Progenitor cell of endocrine pancreas (in vitro differentiated cells): ENCODE measurements at places on chromosomes 1 and 21.

DNA sequence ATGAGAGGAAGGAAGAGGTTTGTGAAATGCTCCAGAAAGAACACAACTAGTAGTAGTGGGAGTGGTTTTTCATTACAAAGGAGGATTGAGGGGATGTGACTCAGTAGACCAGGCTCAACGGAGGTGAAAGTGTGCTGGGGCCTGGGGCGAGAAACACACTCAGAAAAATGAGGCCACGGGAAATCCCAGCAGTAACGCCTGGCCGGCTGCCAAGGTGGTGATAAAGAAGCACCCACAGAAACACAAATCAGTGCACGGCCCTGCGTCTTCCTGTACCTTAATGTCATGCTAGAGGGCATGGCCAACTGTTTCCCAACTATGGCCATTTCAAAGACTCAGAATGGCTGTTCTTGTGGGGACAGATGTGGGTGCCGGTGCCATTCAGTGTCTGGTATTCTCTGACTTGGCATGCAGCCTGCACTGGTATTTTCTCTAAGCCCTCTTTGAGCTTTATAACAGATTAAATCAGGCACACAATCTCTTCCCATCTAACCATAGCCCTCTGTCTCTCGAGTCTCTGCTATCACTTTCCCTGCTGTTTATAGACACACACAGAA, 38.2 kb downstream of the URB2 start:
- DNase-seq, result no peak

DNA sequence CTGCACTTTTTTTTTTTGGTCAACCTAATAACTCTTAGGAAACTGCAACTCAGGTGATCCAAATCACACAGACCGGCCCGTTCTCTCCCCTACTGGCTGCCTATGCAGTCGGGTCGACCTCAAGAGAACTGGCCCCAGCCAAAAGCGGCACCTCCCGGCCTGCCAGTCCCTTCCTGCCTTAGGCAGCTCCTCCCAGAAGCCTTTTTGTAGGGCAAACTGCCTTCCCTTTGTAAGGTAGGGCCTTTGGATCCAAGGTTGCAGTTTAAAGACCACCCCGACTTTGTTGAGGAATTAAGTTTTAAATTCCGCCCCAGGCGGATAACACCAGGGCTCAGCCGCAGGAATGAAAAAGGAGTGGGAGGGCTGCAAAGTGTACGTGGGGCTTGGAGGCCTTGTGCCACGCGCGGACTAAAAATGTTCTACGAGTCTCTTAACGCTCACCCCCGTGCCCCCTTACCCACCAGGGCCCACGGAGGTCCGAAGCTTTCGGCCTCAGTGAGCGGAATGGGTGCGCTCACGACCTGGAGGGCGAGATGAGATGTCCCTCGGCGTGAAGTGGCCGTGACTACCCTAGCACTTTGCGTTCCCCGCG, 642 bp upstream of the ST3GAL3 start:
- DNase-seq, result peak; percentile 11

GRCh38 chr1:214544791-214545190, 6.6 kb downstream of the PTPN14 start:
- no peak for DNase-seq

GRCh38 chr1:26949266-26949925, 10.9 kb downstream of the KDF1 start:
- DNase-seq, result no peak

DNA sequence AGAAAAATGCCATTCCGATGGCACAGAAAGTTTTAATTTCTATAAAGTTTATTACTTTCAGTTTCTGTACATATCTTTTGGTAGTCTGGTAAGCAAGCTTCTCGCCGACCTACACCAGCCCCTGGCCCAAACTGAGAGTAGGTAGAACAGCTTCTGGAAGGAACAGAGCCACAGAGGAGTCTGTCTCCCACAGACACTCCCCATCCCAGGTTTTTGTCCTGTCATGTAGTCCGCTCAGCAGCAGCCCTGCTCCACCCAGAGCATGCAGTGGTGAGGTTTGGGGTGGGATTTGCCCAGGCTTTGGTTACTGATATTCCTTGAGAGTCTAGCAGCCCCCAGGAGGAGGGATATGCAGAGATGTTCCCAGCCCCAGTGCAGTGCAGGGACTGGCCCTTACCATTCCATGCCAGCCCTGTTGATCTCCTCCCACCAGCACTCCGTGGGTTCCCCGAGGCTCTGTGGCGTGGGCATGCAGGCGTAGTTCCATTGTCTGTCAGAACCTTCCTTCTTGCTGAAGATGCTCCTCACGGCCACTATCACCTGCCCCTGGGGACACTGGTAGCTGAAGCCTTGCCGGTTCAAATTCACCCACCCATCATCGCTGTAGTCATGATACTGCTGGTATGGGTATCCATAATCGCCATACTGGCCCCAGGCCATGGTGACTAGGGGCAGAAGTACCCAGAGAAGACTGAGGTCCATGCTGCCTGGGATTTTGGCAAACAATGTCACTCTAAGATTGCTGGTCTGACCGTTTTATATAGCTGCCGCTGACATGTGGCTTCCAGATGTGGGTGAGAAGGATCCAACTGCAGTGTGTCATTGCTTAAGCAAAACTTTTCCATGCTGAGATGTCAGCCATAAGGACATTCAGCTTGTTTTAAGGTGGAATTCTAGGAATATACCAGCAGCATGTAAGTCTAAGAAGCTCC, at the start of gene DPT:
Gene DPT, minus strand, starts transcription at position 734 of the 932 bp plus-strand sequence. Its CDS starts 32 bp downstream, at position 702.
- DNase-seq, result no peak

- no peak for DNase-seq
Observed at GRCh38 chr21:27498025-27498424, 531.1 kb upstream of the ADAMTS5 start.

GRCh38 chr1:225388372-225388771, 39.5 kb downstream of the LBR start:
- no peak for DNase-seq

DNA sequence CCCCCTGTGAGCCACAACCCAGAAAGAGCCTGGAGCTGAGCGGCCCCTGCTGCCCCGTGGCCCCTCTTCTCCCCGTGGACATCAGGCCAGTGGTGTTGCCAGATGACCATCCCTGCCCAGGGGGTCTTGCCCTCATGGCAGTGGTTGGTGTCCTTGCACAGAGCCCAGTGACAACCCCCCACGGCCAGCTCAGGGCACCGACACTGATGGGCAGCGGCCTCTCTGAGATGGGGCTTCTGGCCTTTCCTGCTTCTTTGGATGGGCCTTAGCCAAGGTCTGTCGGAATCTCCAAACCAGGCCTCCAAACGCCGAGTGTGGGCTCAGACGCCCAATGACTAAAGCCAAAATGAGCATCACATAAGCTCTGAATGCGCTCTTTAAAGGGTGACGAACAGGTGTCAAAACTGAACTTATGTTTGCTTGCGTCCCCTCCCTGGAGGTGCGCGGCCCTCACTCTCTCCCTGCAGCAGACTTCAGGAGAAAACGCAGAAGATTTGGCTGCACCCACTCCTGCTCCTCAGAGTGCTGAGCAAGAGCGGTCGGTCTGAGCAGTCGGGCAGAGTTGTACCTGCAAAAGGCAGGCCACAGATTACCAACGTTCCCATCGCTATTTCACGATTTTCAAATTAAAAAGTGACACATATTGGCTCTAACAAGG, 41.9 kb downstream of the UBE2G2 start:
- DNase-seq, result no peak

DNA sequence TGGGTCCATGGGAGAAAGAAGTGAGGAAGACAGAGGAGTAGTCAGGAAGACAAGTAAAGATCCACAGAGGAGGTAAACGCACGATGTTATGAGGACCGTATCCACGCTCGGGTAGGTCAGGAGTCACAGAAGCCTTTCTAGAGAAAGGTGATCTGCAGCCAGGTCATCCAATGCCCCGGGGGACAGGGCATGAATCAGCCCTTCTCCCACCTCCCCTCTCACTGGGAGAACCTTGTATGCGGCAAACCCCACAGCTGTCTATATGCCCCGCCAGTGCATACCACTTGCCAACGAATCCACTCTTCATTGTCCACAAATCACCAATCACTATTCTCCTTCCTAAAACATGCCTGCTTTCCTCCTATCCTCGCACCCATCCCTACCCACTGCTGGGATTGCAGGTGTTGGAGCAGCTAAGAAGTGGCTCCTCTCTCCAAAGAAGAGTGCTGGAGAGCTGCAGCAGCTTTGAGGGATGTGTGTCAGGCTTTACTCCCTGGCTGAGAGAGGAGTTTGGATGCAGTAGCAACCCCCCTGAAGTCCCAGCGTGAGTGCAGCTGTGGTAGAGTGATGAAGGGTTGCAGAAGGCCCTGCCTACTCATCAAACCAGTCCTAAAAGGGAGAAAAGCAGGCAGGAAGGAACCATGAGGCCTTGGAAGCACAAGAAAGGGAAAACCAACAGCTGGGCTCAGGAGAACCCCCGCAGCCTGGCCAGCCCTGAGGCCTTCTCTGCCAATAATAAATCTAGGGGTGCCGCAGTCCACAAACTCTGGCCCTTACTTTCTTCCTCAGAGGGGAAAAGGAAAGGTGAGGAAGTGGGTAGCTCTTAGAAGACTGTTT, 102.2 kb upstream of the GADD45A start:
- no peak for DNase-seq

GRCh38 chr1:5966543-5967205, 25.6 kb downstream of the NPHP4 start:
- no peak for DNase-seq

DNA sequence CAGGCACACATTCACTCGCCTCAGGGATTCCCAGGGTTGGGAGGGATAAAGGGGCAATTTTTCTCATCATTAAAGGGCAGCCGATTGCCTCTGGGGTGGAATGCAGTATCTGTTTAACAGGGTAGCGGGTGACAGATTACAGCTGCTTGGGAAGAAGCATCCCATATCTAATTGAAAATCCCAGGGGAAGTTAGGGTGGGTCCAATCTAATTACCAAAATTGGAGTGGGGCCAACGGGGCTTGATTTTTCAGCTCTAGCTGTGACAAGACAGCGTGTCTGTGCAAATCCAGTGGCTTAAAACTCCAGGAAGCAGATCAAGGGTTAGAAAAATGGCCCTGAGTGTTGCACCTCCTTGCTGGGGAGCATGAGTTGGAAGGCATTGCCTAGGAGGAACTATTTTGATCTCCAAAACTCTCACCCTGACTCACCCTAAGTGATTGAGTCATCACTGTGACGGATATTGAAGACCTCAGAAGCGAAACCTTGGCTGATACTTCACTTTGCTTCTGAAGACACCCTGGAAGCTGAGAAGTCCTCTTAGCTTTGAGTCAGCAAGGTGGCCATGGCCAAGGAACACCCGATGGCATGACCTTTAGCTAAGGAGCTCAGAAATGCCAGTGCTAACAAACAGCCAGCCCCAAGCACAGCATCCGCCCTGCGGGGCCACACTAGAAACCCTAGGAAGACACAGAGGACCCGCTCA, 46.0 kb downstream of the GRHL3 start:
- DNase-seq, result no peak

DNA sequence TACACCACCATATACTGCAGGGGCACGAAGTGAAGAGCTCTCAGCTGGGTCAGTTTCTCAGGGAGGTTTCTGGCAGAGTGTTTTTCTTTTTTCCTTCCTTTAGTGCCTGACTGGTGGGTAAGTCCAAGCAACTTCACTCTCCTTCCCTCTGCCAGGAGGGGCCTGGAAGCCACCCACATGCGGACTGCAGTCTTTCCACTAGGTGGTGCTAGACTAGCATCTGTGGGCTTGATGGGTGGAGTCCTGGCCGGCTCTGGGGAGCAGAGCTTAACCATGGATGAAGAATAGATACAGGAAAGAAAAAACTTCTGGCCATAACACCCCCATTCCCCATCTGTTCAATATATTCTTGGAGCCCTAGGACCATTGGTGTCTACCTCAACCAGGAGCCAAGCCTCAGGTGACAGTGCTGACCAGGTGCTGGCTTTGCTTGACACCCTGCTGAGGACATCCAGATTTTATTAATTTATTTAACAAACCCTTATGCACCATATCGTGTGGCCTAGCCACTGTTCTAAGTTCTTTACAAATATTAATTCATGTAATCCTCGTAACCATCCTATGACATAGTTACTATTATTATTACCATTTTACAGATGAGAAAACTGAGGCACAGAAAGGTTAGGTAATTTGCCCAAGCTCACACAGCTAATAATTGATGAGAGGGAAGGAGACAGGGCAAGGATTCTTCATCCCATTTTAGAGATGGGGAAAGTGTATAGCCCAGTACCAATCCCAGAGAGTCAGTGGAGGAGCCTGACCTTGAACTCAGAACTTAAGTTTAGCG, 126.7 kb upstream of the CSF3R start:
- peak; percentile 37 for DNase-seq

DNA sequence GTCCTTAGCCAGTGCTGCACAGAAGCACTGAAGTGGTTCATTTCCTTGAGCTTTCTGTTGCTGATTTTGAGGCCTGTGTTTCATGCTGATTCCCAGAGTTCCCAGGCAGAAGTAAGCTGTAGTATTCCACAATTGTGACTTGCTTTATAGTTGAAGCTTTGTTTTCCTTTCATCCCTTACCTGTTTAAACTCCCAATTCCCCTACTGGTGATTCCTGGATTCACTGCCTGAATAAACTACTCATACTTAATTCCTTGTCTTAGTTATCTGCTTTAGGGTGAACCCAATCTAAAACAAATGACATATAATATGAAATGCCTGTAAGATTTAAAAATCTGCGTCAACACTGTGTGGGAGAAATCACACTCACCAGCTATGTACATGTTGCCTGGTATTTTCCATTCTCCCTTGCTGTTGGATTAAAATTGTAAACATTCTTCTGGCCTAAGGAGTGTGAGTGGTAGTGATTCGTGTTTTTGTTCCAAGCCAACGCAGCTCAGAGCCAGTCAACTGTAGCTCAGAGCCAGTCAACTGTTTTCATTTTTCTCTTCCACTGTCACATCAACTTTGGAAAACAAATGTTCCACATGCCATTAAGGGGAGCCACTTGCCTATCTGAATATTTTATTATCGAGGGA, 879.4 kb downstream of the MRPL39 start:
- DNase-seq, result no peak

GRCh38 chr1:204267191-204267601, 53.4 kb upstream of the GOLT1A start:
- DNase-seq, result no peak

GRCh38 chr1:41695118-41695745, 210.7 kb upstream of the EDN2 start:
- no peak for DNase-seq

GRCh38 chr1:65791801-65792668, 660 bp upstream of the PDE4B start:
- DNase-seq, result no peak

DNA sequence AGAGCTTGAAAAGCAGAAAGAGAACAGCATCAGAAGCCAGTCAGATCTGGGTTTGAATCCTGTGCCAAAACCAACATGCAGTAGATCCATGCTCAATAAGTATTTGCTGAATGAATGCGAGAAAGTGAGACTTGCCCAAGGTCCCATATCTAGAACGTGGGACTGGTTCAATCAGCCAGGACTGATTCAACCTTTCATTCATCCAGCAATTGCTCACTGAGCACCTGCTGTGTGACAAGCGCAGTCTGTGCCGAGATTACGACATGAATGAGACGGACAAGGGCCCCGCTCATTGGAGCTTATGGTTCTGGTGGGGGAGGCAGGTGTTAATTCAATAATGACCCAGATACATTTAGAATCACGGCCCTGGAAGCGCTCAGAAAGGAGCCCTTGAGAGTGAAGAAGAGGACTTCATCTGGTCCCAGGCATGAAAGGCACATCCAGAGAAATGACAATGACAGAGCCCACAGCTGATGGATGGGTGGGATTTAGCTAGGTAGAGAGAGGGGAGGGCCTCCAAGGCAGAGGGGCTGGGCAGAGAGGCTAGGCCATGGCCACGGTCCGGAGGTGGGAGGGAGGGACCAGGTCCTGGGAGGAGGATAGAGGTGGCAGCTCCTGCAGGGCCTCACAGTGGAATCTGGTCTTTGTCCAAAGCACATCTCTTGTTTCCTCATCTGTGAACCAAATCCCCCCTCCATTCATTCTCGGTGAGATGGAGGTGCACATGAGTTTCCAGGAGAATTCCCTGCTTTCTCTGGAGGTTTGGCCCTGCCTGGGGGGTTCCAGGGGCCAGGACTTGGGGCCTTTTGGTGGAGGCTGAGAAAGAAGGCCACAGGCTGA, 4.2 kb upstream of the FAM131C start:
- DNase-seq, result no peak
